Endothelial cell of umbilical vein (primary cell): ENCODE measurements at places on chromosomes 3 and 15.

DNA sequence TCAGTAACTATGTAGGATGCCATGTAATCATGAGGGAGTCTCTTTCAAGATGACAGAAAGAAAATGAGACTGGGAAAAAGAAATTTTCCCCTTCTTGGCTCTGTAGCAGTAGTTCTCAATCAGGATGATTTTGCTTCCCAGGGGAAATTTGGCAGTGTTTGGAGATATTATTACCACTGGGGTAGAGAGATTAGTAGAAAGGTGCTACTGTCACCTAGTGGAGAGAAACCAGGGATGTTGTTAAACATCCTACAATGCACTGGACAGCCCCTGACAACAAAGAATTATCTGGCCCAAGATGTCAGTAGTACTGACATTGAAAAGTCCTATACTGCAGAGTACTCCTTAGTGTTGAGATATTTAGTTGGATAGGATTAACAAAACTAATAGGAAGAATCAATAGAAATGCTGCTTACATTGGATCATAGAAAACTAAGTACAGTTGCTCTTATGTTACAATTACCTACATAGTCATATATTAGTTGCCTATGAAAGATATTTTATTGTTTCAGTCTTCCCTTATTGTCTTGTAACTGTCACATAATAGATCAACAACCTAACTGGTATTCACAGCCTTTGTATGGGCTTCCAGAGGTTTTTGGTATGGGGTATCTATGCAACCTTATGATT, 433.3 kb downstream of the RAP2B start:
- DNase-seq = peak; percentile 66

DNA sequence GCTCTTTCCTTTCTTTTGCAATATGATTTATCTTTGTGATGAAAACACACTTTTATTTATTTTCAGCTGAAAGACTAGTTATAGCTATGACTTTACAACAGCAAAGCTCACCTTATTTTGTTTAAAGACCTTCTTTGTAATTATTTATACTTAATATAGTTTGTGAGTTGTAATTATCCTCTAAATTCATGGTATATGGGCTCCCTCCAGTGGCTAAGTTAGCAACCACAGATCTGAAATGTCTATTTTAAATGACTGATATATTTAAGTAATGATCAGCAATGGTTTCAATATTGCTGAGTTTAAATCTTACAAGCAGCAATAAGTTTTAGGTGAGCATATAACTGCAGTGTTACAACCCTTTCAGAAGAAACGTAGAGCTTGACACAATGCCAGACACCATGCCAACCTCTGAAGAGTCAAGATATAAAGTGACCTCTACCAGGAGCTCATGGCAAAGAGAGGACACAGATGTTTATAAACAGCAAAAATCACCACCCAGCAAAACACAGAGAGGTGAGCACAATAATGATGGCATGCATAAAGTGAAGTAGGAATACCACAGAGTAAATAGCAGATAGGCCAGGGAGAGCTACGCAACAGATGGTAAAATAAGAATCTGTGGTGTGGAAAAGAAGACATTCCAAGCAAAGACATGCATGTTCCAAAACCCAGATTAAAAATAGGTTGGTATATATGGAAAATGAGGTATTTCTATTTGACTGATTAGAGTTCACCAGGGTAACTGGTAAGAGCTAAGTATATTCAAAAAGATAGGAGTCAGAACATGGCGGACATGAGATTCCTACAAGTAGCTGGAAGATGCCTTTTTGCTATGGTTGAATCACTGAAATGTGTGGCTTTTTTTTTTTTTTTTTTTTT, 143.7 kb upstream of the ZNF385D start:
- DNase-seq = peak; percentile 17

GRCh38 chr3:194344012-194344411, 7.1 kb downstream of the CPN2 start:
- DNase-seq = peak; percentile 64

DNA sequence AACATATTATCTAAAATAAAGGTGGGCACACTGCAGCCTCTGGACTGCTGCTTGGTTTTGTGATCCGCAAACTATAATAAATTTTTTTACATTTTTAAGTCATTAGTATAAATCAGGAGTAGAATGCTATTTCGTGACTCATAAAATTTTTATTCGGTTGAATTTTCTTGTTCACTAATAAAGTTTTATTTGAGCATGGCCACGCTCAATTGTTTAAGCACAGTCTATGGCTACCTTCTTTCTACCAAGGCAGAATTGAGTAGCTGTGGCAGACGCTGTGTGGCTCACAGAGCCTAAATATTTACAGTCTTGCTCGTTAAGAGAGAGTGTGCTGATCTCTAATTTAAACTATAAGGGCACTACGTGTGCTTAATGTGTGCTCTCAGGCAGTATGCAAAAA, 28.9 kb downstream of the ROBO2 start:
- DNase-seq = no peak

DNA sequence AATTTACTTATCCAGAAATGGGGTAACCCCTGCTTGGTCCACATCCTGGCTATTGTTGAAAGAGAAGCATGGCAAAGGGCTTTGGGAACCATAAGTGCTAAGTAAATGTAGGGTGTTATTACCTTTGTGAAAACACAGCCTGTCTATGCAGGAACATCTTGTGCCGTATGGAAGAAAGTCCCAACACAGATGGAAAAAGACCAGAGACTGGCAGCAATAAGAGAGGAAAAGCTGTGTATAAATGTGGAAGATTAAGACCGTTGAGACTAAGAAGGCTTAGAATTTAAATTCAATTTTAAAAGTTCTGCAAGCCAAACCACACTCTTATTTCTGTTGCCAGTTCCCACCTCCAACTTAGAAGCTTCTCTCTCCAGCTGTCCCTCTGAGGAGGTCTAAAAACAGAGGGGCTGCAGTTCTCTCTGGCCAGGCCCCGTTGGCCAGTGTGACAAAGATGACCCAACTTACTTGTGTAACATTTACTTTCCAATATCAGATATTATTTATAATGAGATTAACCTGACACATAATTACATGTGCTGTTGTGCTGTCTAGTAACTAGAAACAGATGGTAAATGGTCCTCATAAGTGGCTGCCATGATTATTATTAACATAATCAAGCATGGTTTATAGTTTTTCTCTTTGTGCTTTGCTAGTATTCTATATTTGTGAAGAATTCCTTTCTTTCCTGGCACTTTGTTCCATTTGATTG, 7.0 kb downstream of the MINDY4B start:
- DNase-seq = no peak

GRCh38 chr3:24385012-24385615, 109.5 kb downstream of the THRB start:
- DNase-seq = no peak

GRCh38 chr3:47910777-47911440, 105.3 kb downstream of the MAP4 start:
- peak; percentile 79 for DNase-seq

GRCh38 chr3:104245981-104246380, 1120.7 kb upstream of the ALCAM start:
- DNase-seq = peak; percentile 70

DNA sequence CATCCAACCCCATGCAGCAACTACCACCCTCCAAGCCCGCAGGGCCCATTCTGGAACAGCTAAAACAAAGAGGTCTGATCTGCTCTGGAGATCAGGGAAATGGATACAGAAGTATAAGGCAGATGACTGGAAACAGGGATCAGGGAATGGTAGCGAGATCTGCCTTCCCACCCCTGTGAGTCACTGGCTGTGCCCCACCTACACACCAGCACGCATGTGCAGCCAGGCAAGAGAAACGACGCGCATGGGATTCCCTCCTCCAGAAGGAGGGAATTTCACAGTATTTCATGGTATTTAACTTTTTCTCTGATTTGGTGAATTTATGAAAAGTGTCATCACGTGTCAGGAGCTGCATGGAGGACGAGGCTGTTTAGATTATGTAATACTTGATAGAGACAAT, 116.7 kb downstream of the ARRDC4 start:
- DNase-seq = no peak

DNA sequence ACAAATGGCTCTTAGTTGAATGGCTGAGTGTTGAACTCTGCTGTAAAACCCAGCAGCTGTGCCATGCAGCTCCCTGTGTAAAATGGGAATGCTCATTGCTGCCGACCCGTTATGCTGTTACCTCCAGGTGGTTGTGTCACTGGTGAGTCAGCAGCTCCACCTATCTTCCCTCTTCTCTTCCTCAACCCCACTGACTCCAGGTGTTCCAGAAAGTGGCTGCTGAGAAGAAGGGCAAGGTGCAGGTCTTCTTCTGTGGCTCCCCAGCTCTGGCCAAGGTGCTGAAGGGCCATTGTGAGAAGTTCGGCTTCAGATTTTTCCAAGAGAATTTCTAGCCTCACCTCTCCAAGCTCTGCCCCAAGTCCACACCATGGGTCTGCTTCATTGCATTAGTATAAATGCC, 41.9 kb downstream of the NOX5 start:
- DNase-seq = no peak

DNA sequence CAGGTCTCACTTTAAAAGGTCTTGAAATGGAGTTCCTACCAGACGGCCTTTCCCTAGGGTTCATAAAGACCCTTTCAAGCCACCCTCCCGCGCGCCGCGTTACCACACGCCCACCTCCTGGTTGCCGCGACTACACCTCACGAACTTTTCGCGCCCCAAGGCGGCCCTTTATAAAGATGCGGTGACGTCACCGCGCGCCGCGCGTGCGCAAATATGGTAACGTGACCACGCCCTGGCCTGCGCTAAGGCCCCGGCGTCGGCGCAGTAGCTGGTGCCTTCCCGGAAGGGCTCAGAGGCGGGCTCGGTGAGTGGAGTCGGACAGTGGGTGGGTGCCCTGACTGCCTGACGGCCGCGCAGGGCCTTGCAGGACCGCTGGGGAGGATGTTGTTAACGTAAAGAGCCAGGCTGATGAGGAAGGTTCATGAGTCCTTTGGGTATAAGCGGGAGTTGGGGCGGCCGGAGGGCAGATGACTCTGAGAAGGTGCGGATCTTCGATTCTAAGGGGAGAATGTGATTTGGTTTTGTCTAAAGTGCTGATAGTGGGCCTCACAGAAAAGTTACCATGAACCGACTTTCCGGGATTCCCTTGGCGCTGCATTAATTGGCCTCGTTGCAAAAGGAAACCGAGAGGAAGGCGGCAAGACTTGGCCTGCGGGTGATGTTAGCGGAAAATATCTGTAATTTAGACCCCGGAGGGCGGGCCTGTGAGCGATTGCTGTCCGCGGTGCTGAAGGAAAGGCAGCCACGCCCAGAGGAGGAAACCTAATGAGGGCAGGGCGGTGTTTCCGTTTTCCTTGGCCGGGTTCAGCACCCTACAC, 54.4 kb downstream of the FEZF2 start:
- DNase-seq = peak; percentile 81

DNA sequence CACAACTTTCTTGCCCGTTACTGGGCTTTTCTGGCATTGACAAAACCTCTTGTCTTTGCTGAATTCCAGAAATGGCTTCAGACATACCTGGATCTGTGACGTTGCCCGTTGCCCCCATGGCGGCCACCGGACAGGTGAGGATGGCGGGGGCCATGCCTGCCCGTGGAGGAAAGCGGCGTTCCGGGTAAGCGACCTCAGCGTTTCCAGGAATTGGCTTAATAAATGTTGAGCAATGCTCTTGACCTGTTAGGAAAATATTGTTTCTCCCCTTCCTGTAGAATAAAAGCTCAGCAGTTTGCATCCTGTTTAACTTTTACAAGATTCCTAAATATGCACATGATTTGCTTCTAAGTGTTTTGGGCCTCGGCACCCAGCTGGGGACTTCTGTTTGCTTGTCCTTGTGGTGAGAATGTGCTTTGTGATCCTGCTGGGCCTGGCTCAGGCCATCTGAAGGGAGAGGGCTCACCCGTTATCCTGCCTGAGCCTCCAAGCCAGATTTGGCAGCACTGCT, 46.7 kb downstream of the ARNT2 start:
- no peak for DNase-seq

- peak; percentile 47 for DNase-seq
These were observed 45.1 kb downstream of the SEC22A start for GRCh38 chr3:123246866-123247265.

DNA sequence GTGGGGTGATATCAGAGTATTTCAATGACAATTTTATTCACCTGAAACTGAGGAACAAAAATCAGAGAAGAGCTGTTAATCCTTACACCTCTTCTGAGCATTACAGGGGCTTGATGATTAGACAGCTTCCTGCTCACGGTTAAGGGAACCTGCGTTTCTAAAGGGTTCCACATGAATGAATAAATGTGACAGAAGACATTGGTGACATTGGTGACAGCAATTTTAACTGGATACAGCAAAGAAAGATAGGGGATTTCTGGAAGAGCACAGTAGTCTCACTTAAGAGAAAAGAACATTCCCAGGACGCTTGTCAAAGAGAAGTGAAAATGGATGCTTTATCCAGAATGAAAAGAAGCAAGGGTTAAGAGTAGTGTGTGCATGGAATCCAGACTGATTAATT, 235.9 kb upstream of the CNTN3 start:
- DNase-seq = no peak

GRCh38 chr3:143726727-143727126, 121.5 kb downstream of the SLC9A9 start:
- no peak for DNase-seq

DNA sequence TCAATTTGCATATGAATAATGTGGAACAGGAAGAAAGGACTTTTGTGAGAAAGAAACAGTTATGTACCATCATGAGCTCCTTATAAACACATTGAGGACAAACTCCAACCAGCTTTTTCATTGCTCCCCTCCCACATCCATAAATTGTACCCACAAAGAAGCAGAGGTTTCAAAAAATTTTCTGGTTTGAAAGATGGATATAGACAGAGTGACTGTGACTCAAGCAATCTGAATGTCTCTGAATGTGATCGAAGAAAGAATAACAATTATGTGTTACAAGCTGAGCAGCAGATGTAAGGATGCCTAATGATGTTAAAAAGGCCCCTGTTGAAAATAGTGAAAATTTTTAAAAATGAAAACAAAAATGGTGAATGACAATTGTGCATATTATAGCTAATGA, 127.4 kb downstream of the TFG start:
- DNase-seq = no peak
